ENCODE measurements at places on chromosomes 2 and 18.

DNA sequence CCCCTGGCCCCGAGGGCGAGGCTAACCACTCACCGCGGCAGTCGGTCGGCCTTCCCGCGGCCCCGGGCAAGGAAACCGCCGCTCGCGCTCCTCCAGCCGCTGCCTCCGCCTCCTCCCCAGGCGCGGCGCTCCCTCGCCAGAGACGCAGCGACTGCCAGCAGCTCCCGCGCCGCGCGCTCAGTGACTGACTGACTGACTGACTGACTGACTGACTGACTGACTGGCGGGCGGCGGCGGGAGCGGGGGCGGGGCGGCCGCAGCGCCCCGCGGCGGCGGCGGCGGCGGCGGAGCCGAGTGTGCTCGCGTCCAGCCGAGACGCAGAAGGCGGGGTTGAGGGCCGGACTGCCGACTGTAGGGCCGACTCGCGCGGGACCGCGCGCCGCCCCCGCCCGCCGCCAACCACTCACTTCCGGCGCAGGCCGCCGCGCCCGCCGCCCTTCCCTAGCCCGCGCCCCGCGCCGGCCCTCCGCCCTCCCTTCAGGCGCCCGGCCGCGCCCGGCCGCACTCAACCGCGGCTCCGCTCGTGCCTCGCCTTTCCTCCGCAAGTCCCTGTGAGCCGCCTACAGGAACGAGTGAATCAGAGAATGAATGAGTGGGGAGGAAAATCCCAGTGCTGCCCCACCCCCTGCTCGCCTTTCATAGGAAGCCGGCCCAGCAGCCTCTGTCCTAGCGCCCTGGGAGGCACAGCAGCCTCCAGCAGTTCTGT lies at the start of gene RAPH1:
Gene RAPH1, minus strand, starts transcription at position 224 of the 706 bp plus-strand sequence. CDS start 39,948 bp downstream, outside the sequence.
- peak; percentile 63 for DNase-seq

DNA sequence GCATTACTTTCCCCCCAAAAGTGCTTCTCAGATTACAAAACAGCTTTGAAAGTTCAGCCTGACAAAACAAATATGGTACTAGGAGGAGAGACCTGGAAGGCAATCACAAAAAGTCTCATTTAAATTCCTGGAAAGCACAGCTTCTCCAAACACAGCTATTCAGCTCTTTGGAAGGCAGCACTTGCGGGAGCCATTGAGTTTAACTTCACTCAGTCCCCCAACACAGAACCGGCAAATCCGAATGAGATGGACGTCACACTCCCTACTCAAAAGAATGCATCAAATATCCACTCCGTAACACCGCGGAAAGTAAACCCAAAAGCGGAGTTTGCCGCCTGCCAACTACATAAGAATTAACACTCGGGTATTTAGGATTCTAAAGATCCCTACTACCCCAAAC lies 638 bp downstream of the ST6GAL2 start:
- no peak for DNase-seq

- no peak for DNase-seq
Measured at GRCh38 chr2:192876698-192877097, 682.0 kb upstream of the TMEFF2 start.

- no peak for DNase-seq
Measured at GRCh38 chr18:49742316-49743116, 70.8 kb downstream of the ACAA2 start.

- DNase-seq = no peak
Measured at GRCh38 chr2:72015266-72015665, 132.4 kb downstream of the CYP26B1 start.

DNA sequence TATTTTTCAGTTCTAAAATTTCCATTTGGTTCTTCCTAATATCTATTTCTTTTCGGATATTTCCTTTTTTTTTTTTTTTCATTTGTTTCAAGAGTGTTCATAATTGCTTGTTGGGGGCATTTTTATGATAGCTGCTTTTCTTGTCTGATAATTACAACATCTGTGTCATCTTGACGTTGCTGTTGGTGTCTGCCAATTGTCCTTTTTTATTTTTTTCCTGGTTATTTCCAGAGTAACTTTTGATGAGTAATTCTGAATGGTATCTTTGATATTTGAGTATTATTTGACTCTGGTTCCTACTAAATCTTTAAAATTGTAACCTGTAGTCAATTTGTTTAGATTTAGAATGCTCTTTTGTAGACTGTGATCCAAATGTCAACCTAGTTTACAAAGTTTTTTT lies 51.3 kb upstream of the CHRNA1 start:
- no peak for DNase-seq

DNA sequence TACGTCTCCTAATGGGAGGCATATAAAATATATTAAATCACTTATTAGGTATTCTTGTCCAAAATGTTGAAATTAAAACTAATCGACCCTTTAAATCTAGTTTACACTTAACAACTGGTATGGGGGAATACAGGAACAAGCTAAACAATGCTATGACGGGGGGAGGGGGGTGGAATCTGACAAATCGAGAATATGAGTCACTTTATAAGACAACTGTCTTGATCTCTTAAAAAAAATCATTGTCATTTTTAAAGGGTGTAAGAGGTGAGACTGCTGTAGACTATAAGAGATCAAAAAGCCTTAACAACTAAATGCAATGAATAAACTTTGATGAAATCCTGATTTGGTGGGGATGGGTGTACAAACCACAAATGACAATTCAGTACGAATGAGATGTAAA lies 6.0 kb downstream of the MAP3K2 start:
- DNase-seq = no peak
